ENCODE measurements at places on chromosomes 1 and 21. TPM values are rescaled to one million over a fixed set of nuclear protein-coding genes. Genes with fewer than 3 reads are reported as not detected.

The SLC45A1 gene
- total RNA-seq, result 0.28 TPM

The FAM43B gene
- total RNA-seq, result 3.8 TPM

The ADARB1 gene
- 14.0 TPM for total RNA-seq

DNA sequence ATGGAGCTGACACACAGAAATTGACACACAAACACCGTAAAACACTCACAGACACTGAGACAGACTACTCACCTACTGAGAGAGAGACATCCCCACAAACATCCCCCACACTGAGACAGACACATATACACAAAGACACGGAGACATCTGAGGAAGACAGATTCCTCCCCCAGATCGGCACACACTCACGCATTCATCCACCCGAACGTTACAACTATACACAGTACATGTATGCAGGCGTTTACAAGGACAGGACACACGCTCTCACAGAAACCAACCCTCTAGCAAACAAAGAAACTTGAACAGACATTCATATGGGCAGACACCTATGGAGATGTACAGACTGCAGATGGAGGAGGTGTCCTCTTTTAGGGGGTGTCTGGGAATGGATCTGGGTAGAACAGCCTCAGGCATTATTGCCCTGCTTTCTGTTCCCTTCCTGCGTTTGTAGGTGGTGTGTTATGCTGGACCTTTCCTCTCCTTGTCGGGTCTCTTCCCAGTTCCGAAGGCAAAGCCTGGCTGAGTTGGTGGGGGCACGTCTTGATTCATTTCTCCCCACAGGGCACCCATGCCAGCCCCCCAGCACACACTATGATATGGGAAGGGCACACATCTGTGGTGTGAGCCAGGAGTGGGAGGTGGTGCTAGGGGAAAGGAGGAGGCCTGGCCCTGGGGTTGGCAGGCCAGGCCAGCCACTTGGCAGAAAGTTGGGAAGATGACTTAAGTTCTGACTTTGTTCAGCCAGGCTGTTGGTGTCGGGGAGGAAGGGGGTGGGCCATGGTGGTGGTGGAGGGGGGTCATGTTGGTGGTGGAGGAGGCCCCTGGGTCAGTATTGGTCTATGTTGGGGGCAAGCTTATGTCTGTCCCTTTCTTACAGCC is 1.5 kb downstream of the KIRREL1 start:
- no peak overlapping the region for H3K27ac ChIP-seq
- H3K4me3 ChIP-seq, result peak overlapping the region; percentile 94
- DNase-seq, result peak; percentile 45

DNA sequence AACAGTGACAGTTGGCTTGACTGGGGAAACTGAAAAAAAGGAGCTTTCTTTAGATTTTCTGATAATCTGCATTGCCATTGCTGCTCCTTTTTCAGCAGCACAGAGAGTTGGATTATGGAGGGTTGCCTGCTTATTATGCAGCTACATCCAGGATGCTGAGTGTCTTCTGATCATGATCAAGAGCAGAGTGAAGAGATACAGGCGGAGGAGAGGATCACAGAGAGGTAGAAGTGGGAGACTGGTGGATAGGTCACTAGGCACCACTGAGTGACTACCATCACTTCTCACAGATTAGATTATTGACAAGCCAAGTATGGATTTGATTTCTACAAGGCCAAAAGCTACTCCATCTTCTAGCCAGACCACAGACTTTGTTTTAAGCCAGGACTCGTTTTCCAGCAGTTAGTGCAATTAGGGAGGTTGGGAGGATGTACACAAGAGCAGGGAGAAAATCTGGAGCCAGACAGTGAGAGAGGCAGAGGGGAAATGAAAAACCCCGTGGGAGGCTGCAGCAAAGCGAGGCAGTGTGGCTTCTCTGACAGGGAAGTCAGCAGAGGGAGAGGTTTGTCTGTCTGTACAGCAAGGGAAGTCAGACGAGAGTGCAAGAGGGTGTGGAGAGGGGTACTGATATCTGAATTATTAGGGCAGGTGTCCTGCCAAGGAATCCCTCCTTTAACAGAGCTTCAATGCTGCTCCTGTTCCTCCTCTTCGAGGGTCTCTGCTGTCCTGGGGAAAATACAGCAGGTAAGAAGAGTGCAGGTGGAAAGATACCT is at the start of gene CD1E:
Gene CD1E, plus strand, starts transcription at position 592 of the 773 bp plus-strand sequence. Its CDS starts 95 bp downstream, at position 687.
- no peak within 1 kb of the TSS for H3K4me3 ChIP-seq
- no peaks in the 10 kb centered on the region for H3K36me3 ChIP-seq
- no peak for DNase-seq
- no peak within 1 kb of the TSS for H3K27ac ChIP-seq

DNA sequence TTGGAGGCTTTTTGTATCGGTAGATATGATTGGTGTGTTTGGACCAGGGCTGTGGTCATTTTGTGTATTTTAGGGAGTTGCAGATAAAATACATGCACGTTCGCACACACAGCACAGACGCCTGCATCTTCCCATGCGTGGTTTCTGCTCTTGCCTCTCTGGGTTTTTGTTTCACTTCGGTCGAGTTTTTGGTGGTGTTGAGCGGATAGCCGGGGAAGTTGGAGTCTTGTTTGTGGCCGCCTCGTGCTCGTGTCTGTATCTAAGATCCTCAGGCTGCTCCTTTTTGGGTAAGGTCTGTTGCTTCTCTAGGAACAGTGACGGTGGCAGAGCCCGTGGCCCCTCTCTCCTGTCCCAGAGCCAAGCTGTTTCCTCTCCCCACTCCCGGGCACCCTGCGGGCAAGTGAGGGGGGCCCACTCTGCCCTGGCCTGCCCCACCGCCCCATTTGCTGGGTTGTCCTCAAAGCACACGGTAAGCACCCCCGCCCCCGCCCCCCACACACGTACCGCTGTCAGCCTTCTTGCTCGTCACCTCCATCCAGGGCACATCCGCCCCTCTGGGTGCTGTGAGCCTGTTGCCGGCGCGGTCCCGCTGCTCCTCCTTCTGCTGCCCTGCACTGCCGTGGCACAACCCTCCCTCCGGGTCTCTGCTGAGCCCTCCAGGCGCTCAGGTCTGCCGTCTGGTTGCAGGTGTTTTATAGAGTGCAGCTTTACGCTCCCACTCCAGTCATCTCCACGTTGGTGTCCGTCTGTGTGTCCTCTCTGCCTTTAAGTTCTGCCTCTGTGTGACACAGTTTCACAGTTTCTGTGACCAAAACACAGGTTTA is 51.9 kb downstream of the AGPAT3 start:
- DNase-seq, result peak; percentile 13
- no peaks in the 10 kb centered on the region for H3K36me3 ChIP-seq
- no peak overlapping the region for H3K27ac ChIP-seq
- no peaks in the 10 kb centered on the region for H3K27me3 ChIP-seq
- H3K4me1 ChIP-seq, result peaks cover 12% of the 10 kb centered on the region

DNA sequence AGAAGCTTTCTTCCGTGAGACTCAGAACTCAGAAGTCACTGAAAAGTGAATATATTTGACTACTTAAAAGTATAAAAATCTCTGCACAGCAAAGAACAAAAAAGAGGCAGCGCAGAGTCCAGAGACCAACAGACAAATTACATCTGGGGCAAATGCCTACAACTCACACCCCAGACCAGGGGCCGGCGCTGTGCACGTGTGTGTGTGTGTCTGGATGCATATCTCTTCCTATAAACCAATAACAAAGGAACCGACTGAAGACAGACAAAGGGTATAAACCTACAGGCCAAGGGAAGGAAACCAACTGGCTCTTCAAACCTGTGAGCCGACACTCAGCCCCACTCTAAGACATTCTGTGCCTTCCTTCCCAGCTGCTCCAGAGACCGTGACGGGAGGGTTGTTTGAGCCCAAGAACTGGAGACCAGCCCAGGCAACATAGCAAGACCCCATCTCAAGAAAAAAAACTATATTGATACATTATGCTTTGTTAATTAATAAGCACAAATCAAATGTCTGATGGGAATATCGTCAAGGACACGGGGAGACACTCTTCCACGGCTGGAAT is 18.8 kb downstream of the WNT9A start:
- H3K36me3 ChIP-seq, result no peaks in the 10 kb centered on the region
- DNase-seq, result no peak
- no peak overlapping the region for H3K4me3 ChIP-seq
- no peak overlapping the region for H3K27ac ChIP-seq
- no peaks in the 10 kb centered on the region for H3K4me1 ChIP-seq
- H3K27me3 ChIP-seq, result no peaks in the 10 kb centered on the region

Data from cardiac muscle cell (in vitro differentiated cells and primary cell).